Stimulated activated CD8-positive, alpha-beta memory T cell treated with anti-CD3 and anti-CD28 coated beads, Interleukin-2, amount 100 ng/mL, for 48 hours (primary cell): ENCODE measurements at places on chromosomes 13 and 19.

- no peak for DNase-seq
Measured at GRCh38 chr19:16306728-16307402, 17.8 kb upstream of the KLF2 start.

DNA sequence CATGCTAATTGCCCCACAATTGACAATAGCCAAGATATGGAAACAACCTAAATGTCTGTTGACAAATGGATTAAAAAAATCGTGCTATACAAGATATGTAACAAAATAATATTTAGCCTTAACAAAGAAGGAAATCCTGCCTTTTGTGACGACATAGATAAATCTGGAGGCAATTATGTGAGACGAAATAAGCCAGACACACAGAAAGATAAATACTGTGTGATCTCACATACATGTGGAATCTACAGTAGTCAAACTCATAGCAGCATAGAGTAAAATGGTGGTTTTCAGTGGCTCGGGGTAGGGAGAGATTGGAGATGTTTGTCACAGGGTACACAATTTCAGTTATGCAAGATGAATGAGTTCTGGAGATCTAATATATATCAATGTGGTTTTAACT is 895.8 kb downstream of the SLITRK6 start:
- no peak for DNase-seq

DNA sequence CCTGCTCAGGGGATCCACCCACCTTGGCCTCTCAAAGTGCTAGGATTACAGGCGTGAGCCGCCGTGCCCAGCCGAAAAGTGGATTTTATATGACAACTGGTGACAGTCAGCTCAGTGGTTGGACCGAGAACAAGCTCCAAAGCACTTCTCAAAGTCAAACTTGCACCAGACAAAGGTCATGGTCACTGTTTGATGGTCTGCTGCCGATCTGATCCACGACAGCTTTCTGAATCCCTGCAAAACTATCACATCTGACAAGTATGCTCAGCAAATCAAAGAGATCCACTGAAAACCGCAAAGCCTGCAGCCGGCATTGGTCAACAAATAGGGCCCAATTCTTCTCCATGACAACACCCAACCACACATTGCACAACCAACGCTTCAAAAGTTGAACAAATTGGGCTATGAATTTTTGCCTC is 21.6 kb upstream of the NAA16 start:
- DNase-seq = no peak

DNA sequence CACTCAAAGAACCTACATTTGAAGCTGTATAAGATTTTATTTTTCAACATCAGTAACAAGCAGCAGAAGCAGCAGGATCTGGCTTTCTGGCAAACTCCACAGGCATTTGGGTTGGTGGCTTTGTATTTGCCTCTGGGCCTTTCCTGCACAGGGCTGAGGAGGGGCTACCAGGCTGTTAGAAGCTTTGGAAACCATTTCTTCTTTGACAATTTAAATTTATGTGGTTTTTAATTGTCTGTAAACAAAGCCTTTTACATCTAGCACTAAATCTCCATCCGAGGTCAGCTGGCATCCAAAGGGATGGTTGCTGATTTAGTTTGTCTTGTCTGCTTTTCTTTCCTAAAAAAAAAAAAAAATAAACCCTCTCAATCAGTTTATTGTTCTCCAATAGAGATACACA is 127.5 kb upstream of the OBI1 start:
- no peak for DNase-seq

GRCh38 chr19:58385891-58386575 is 1.0 kb upstream of the RPS5 start:
- no peak for DNase-seq

GRCh38 chr19:13629687-13630357 is 123.5 kb upstream of the CACNA1A start:
- DNase-seq = no peak
